ENCODE measurements at places on chromosomes 2 and 18.

- DNase-seq = no peak
Measured at GRCh38 chr18:41850781-41851180, 104.3 kb upstream of the PIK3C3 start.

GRCh38 chr2:55946793-55947192 lies 23.2 kb upstream of the EFEMP1 start:
- no peak for DNase-seq

DNA sequence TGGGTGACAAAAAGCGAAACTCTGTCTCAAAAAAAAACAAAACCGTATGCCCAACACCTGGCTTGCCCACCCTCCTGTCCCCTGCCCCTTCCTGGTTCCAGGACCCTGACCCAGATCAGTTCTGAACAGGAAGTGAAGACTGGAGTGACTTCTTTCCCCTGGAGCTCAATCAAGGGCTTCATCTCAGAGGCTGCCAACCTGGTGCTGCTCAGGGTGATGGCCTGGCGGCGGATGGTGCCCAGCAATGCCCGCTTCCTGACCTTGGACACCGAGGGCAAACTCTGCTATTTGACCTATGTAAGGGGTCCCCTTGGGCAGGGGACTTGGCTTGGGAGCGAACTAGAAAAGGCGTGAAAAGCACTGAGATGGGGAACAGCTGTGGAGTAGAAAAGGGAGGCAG lies 5.9 kb downstream of the CATIP start:
- no peak for DNase-seq

- no peak for DNase-seq
Measured at GRCh38 chr2:145669301-145669700, 1149.4 kb upstream of the ZEB2 start.

DNA sequence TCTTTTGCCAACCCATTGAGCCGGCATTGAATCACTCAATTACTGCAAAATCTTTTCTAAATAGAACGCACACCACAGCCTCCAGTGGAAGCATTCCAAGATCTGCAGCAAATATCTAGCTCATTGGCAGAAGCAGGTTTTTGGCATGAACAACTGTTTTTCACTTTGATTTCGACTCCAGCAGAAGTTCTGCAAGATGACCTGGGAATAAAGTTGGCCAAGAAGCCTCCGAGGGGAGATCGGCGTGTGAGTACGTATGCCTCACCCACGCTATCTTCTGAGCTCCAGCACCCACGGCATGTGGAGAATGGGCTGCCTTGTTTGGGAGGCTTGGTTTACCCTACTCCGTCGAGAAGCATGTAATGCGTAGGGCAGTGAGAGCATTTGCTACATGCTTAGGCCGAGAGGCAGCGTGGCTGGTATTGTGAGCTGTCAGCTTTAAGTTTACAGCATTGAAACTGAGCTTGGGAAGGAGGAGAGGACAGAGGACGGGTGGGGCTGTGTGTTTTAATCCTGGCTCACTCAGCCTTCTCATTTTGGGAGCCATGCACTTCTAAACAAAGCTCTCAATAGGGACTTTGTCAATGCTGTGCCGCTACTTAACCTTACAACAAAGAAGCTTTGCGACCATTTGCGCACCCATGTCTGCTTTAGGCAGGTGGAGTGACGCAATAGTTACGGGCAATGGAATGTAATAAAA lies 10.5 kb downstream of the PCARE start:
- no peak for DNase-seq

DNA sequence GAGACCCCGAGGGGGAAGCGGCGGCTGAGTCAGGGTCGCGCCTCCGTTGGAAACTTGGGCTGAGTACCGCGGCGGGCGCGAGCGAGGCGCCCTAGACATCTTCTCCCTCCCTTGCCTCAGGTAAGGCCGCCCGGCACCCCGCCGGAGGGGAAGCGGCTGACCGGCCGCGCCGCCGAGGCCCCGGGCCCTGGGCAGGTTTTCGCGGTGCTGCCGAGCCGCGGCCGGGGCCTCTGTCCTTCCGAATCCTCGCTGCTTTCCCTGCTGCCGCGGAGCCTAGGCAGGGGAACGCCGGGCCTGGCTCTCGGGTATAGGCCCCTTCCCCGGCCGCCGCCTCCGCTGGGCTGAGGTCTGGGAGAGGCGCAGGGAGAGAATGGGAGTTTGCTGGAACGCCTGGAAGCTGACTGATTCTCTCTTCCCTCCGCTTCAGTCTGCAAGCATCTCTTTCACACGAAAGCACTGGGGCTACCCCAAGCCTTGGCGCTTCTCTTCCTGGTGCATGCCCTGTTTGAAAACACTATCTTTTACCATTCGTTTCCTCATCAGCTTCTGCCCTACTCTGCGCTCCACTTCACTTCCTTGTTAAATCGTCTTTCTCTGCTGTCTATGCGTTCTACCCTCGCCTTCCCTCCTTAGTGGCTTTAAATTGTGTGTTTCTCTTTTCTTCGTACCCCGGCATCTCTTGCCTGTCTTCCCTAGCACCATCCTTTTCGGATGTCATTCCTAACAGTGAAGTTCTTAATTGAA lies 652 bp downstream of the PPM1B start:
- peak; percentile 25 for DNase-seq

- no peak for DNase-seq
Measured at GRCh38 chr2:34602262-34602661, 1003.2 kb upstream of the FAM98A start.

DNA sequence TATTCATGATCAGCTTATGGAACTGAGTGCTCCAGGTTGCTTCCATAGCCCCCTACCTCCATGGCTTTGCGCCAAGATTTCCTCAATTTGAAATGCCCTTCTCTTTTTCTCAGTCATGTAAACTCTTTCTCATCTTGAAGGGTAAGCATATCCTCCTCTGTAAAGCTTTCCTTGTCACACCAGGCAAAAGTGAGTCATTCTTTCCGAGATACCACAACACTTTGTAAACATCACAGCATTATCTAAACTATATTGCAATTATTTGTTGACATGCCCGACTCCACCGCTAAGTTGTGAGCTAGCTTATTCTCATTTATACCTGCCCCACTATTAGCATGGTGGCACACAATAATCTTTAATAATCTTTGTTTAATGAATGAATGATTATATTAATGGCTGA lies 419.5 kb upstream of the CHST9 start:
- DNase-seq = no peak

GRCh38 chr2:7773362-7774360 lies 856.4 kb downstream of the RNF144A start:
- DNase-seq = no peak

DNA sequence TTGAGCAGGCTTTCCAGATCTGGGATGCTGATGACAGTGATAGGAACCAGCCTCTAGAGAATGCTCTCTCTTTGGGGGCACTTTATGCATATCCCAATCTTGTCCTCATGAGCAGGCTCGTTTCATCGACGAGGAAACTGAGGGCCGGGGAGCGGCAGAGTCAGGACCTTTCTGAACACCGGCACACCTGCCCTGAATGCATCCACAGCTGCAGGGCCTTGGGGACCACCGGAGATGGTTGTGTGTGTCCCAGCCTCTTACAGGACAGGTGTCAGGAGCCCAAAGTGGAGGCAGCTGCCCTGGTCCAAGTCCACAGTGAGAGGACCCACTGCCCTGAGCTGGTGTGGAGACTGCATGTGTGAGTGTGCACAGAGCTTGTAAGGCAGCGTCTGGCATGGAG lies 47.6 kb upstream of the FAHD2A start:
- DNase-seq = no peak

DNA sequence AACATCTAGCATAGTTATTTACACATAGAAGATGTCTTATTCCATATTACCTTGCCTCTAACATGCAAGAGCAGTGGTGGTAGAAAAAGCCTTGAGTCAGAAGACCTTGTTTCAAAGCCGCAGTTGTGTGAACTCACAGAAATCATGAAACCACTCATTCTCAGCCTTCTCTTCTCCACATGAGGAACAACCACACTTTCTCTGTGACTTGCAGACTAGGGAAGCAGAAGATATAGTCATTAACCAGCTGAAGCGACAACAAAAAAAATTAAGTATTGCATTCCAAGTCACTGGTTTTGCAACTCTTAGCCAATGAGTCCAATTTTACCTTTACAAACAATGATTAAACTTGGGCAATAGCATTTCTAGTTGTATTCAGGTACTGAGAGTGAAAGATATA lies 19.0 kb downstream of the TWSG1 start:
- DNase-seq = no peak

DNA sequence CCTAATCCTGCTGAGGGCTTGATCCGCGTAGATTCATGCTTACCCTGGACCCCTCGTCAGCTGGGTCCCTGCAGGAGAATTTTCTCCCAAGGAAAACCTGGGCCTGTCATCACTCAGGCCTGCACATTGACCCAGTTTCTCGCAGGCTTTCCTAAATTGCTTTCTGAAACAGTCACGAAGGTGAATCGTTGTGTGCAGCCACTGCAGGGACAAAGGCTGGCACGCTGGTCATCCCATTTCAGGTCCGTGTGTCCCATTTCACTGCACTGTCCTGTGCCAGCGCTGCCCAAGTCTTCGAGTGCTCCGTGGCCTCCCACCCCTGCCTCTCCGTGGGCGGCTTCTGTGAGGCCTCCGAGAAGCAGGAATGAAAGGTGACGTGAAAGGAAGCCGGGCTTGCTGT lies 62.8 kb upstream of the YWHAQ start:
- DNase-seq = no peak

DNA sequence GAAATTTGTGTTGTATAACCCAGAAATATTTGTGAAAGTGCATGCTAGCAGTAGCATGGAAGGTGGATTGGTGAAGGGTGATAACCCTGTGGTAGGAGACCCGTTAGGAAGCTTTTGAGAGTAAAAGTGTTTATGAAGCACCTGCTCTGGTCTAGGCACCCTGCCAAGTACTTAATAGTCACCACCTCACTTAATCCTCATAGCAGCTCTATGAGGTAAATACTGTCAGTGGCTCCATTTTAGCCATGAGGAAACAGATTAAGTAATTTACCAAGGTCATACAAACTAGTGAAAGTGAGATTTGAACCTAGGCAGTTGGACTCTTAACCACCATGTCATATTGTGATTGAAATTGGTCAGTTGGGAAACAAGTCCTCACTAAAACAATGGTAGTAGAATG lies 66.8 kb downstream of the TET3 start:
- DNase-seq = no peak

DNA sequence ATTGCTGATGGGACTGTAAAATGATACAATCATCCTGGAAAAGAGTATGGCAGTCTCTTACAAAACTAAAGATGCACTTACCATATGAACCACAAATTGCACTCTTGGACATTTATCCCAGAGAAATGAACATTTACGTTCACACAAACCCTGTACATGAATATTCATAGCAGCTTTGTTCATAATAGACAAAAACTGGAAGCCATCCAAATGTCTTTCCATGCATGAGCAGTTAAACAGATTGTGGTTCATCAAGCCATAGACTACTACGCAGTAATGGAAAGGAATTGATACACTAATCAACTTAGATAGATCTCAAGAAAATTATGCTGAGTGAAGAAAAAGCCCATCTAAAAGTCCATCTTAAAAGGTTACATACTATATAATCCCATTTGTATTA lies 156.1 kb upstream of the SLC39A10 start:
- no peak for DNase-seq

- DNase-seq = no peak
Measured at GRCh38 chr18:47680488-47680887, 250.0 kb downstream of the SMAD2 start.

GRCh38 chr18:63858456-63858855 lies 29.0 kb upstream of the SERPINB2 start:
- DNase-seq = no peak

DNA sequence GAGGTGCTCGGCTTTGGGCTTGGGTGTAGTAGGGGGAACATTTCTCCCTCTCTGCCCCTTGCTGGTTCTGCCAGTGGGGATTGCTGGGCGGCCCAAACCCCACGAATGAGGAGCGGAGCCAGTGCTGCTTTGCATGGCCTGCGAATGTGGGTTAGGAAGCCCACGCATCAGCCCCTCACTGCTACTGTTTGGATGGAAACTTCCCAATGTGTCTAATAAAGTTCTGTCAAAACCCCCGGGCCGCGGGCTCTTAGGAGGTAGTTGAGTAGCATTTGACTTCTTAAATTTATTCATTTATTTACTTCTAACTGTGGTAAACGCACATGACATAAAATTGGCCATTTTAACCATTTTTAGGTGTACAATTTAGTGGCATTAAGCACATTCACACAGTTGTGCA lies 161.3 kb upstream of the FHL2 start:
- no peak for DNase-seq

DNA sequence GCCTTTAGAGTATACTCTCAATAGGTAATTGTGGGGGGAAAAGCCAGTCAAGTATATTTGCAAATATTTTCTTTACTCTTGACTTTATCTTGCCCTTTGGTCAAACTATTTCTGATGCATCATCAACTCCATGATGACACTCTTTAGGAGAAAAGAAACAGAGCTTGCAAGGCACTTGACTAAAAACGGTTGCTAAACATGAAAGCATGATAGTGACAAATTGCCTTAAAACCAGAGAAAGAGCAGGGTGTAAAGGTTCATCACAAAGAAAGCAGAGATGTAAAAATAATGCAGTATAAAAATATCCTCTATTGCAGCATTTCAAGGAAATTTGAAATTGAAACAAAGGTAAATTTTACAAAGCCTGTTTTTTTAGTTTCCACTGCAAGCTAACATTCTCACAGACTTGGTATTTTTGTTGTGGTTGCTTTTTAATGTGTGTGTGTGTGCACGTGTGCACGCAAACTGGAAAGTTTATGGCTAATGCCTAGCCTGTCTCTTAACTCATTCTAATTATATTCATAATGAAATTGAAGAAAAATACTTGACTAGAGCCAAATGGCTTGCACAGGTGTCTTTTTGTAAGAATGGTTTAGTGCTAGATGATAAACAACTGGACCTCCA lies 503.6 kb downstream of the ARHGAP15 start:
- DNase-seq = no peak

GRCh38 chr18:24380163-24380747 lies 17.4 kb downstream of the OSBPL1A start:
- no peak for DNase-seq

DNA sequence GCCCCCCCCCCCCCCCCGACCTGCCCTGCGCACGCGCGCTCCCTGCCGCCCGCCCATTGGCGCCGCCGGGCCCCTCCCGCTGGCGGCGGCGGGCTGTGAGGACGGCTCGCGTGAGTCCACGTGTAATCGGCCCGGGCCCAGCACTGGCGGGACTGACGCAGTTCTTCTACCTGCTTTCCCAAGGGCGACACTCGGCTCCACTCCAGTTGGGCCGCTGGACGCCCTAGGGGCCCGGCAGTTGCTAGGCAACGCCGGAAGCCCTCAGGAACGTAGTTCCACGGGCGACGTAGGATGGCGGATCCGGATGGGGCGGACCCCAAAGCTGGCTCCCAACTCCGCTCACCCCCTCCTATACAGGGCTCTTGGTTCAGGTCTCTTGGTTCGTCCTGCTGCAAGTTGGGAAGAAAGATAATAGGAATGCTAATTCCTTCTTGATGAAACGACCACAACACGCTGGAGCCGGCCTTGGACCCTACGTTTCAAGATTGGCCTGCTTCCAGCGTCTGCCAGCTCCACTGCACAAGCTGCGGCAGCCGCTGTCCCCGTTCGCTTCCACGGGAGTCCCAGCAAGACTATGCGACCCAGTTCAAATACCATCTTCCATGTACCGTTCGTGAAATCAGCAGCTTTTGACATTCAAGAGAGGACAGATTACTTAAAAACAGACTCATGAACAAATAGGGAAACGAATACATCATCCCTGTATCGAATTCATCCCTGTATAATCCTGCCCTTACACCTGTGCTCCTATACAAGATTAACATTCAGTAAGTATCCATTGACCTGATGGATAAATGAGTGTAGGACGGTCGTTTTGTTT lies 415 bp upstream of the MCFD2 start:
- DNase-seq = peak; percentile 84

GRCh38 chr2:121075006-121075551 lies 209.9 kb downstream of the TFCP2L1 start:
- peak; percentile 38 for DNase-seq

GRCh38 chr18:5309888-5310470 lies 14.5 kb upstream of the ZBTB14 start:
- DNase-seq = no peak

- DNase-seq = no peak
Measured at GRCh38 chr18:8478968-8479370, 130.3 kb upstream of the RAB12 start.

Measured in T-helper 2 cell (primary cell).